ENCODE measurements at places on chromosomes 16 and 17.

DNA sequence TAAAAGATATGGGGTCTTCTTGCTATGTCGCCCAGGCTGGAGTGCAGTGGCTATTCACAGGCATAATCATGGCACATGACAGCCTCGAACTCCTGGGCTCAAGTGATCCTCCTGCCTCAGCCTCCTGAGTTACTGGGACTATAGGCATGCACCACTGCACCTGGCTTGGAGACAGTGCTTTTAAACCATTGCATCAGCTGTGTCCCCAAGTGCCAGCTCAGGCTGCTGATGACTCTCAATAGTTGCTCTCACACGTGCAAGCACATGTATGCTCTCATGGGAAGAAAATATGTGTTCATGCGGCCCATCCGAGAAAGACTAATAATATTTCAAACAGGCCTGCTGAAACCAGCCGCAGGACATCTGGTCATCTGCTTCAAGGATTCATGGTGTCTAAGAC lies 8.8 kb downstream of the CCL16 start:
- no peak for DNase-seq

GRCh38 chr17:69503711-69504110 lies 89.2 kb downstream of the MAP2K6 start:
- no peak for DNase-seq

DNA sequence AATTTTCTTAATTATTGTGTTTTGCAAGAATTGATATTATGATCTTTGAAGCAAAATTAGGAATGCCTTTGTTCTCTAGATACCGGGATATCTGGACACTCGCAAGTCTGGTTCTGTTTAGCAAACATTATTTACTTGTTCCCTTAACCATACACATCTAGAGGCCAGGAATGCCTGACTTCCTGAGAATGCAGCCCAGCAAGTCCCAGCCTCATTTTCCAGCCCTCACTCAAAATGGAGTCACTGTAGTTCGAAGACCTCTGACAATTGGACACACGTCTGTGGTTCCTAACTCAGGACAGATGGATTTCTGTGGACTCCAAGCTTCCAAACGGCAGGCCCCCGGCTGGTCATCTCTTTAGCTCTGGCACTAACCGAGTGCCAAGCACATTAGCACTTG lies 355.4 kb upstream of the RBFOX1 start:
- no peak for DNase-seq

GRCh38 chr17:77441130-77441920 lies 300.6 kb downstream of the SEC14L1 start:
- no peak for DNase-seq

DNA sequence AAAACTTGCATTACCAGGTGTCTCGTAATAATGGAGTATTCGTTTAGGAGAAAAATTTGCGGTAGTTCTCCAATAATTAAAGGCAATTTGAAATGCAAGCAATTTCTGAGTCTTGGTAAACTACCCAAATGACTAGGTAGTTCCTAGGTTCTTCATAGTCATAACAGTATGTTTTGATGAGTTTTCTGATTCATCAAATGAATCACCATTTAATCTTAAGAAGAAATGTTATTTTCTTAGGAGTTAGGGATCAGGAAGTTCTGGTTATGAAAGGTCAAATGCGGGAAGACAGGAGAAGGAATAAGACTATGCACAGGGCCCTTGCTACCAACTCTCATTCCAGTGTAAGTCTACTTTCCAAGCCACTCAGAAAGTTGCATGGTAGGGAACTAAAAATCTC lies 221.5 kb upstream of the SOX9 start:
- DNase-seq = no peak

DNA sequence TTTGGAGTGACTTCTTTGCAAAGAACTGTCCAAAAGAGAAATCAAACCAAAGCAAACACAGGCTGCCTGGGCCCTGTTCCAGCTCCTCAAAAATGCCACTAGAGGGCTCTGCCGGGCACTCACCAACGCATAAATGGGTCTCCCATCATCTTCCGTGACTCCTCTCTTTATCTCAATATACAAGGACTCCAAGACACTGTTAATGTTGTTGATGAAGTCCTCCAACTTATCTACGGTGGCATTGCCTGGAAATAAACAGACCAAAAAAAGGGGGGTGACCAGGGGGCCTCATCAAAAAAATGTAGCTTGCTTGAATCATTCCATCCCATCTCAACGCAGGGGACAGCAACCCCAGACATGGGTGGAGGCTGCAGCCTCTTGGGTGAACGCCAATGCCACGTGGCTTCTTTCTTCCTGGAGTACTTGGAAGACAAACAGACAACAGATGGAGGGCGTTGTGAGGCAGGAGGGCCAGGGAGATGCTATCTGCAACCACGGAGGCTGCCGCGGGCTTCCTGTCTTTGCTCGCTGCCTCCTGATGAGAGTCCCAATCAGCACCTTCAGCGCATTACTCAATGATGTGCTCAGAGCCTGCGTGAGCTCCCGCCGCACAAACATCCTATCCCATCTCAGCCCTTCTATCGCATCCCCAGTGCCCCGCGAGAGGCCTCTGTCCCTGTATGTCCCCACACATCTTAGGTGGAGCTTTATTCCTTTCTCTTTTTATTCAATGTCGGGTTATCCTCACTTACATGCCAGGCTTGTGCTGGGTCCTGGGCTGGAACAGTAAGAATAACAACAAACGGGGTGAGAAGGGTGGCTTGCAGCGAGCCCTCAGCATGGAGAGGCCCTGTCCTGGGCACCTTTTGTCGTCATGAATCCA lies 32.0 kb downstream of the KDM8 start:
- DNase-seq = peak; percentile 63

GRCh38 chr17:48198950-48199541 lies 91.5 kb downstream of the SNX11 start:
- DNase-seq = no peak

GRCh38 chr17:37770631-37771518 lies 26.0 kb upstream of the HNF1B start:
- peak; percentile 35 for DNase-seq

- no peak for DNase-seq
These were observed 5.6 kb downstream of the CIAO3 start for GRCh38 chr16:734981-735881.

DNA sequence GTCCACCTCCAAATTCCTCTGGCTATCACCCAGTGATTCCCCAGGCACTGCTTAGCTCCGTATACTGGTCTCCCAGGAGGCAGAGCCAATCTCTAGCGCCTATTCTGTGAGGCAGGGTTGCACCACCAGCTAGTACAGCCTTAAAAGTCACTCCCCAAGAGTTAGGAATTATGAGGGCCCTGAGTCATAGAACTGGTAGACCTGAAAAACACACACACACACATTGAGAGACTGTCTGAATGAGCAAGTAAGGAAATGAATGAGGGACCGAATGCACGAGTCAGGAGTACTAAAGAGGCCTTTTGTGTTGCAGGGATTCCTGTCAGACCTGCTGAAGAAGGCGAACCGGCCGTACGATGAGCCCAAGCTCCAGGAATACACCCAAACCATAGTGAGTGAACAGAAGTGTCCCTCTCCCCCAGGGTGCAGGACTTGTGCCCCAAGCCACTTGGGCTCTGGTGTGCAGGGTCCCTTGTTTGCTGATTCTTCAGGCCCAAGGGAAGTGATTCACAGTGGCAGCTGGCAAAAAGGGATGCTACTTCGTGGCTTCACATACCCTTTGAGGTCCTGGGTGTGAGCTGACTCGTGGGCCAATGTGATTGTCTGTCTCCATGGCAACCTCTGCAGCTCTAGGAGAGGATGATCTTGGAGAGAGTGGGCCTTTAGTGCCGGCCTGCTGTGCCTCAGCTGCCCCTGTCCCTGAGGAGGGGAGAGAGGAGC lies 24.7 kb downstream of the CALB2 start:
- DNase-seq = no peak

DNA sequence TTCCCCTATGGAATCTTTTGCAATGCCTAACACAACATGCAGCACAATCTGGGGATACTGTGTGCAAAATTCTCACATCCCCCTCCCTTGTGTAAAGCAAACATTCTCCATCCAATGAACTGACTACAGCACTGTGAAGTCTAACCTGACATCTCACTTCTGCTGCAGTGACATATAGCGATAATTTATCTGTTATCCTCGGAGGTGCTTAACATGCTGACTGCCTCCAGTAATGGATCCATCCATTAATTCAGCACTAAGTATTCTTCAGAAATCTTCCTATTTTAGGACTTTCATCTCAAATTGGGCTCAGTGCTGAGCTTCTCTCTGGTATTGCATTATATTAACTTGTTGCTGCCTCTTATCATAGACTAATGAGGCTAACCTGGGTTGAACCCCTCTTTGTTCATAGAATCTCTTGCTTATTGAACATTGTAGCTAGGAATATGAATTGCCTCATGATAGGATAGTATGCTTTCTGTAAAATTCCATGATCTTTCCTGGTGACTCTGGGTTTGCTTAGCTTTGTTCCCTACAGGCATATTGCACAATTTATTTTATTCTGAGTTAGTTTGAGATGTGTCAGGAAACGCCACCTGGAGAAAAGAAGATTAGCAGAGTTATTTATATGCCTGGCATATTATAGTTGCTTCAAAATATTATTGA lies 187.9 kb downstream of the CNTNAP4 start:
- DNase-seq = no peak
